ENCODE measurements at places on chromosomes 3 and 15. TPM values are rescaled to one million over a fixed set of nuclear protein-coding genes. Genes with fewer than 3 reads are reported as not detected.

The APH1B gene
- total RNA-seq: 18.3 TPM

The LYZL4 gene
- total RNA-seq: not detected

The SERPINI1 gene
- total RNA-seq: 0.65 TPM

DNA sequence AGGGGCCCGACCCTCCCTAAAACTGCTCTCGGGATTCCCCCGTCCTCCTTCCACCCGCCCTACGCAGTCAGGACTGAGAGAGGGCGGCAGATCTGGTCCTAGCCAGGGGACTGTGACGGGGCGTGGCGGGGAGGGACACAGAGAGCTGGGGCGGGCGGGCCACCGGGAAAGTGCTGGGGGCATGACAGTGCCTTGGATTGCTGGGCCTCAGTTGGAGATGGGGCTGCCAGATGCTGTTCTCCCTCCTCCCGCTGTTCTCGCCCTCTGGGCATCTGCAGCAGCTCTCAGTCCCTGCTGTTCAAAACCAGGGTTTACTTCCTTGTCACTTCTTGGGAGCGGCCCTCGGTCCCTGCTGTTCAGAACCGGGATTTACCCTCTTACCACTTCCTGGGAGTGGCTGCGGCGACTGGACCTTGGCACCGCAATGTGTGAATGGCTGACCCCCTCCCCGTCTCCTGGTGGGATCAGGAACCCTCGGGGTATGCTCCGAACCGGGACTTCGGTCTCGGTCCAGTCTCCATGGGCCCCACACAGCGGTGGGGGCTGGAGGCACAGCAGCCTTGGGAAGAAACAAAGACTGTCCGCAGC is 1.8 kb upstream of the RPP25 start:
- peak; percentile 55 for DNase-seq

DNA sequence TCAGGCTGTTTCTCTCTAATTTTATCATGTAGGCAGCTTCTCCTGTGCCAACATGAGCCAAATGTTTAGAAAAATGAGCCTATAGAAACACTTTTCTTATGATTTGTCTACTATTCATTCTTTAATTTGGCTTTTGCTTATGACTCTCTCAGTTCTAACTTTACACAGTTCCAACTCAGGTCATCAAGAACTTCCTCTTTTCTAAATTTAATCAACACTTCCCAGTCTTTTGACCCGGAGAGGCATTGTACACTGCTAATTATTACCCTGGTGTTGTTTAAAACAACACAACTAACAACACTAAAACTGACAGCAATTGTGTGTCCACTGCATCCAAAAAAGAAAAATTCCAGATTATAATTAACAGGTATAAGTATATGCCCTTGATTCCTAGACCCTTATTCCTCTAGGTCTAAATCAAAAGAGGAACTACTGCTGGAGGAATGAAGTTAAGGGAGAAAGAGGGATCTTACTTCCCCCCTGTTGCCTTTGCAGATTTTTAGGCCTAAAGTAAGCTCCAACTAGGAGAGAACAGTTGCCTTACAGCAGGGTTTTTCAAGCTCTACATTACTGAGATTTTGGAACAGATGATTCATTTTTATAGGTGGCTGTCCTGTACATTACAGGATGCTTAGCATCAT is 332.2 kb upstream of the GOLIM4 start:
- no peak for DNase-seq

- no peak for DNase-seq
Observed at GRCh38 chr3:129085818-129086217, 25.2 kb downstream of the GP9 start.

DNA sequence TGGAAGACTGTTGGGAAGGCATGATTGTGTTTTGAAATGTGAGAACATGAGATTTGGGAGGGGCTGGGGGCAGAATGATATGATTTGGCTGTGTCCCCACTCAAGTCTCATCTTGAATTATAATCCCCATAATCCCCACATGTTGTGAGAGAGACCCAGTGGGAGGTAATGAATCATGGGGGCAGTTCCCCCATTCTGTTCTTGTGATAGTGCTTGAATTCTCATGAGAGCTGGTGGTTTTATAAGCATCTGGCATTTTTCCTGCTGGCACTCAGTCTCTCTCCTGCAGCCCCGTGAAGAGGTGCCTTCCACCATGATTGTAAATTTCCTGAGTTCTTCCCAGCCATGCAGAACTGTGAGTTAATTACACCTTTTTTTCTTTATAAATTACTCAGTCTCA is 430.5 kb downstream of the OTOL1 start:
- no peak for DNase-seq

DNA sequence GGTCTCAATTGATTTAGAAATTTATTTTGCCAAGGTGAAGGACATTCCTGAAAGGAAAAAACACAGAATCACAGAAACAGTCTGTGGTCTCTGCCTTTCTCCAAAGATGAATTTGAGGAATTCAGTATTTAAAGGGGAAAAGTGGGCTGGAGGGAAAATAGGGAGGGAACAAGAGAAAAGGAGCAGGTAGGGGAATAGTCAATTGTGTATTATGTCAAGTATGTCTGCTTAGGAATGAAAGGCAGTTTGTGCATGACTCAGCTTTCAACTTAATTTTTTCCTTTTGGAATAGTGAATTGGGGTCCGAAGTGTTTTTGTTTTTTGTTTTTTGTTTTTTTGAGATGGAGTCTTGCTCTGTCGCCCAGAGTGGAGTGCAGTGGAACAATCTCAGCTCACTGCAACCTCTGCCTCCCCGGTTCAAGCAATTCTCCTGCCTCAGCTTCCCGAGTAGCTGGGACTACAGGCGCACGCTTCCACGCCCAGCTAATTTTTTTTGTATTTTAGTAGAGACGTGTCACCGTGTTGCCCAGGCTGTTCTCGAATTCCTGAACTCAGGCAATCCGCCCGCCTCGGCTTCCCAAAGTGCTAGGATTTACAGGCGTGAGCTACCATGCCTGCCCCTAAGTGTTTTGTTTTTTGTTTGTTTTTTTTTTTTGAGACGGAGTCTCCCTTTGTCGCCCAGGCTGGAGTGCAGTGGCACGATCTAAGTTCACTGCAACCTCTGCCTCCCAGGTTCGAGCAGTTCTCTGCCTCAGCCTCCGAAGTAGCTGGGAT is 74.1 kb upstream of the MAP4 start:
- no peak for DNase-seq

GRCh38 chr3:38707730-38708129 is 58.2 kb upstream of the SCN5A start:
- peak; percentile 13 for DNase-seq

DNA sequence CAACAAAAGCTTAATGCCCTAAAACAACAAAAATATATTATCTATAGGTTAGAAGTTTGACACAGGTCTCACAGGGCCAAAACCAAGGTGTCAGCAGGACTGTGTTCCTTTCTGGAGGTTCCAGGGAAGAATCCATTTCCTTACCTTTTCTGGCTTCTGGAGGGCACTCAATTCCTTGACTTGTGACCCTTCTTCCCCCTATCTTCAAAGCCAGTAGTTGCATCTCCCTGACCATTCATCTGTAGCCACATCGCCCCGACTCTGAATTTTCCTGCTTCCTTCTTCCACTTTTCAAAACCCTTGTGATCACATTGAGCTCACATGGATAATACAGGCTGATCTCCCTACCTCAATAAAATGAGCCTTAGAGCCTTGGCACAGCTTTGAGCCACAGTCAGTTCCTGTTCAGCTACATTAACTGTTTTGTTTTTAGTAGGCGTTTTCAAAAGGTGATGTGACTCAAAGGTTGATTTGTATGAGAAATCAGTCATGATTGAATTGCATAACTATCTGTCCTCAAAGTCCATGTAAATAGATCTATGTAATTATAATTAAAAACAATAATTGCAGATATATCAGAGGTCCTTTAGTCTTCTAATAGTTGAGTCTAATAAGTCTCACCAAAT is 12.4 kb downstream of the PFN2 start:
- peak; percentile 4 for DNase-seq

- DNase-seq: no peak
Observed at GRCh38 chr15:25727867-25728600, 135.1 kb downstream of the ATP10A start.

GRCh38 chr15:75923756-75924155 is 20.1 kb downstream of the FBXO22 start:
- DNase-seq: no peak

DNA sequence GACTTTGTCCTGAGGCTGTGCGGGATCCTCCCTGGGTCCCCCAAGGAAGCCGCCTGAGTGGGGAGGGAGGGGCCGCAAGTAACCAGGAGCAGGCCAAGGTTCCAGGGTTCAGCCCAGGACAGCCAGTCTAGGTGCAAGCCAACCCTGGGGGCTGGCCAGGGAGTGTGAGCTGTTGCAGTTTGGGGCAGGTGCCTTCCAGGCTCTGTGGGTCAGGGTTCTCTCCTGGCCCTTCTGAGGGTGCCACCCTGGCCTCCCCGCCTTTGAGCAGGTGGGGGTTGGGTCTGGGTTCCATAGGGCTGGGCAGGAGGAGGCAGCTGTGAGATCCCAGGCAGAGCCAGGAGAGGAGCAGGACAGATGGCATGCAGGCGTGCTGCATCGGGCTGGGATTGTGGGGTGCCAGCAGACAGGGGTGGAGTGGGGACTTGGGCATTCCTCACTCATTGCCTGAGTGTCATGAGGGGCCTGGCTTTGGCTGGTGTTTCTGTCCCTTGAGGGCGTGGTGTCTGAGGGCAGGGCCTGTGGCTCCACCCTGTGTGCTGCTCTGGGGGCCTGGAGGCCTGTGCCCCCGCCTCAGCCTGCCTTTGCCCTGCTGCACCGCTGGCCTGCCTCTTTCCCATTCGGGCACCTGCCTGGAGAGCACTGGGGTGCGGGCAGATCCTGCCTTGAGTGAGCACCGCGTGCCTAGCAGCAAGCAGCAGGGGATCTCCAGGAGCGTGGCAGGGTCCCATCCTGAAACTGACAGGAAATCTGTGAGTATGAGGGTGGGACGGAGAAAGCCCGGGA is 18.4 kb downstream of the KLF13 start:
- DNase-seq: no peak

The GPR160 gene
- 1.7 TPM for total RNA-seq

DNA sequence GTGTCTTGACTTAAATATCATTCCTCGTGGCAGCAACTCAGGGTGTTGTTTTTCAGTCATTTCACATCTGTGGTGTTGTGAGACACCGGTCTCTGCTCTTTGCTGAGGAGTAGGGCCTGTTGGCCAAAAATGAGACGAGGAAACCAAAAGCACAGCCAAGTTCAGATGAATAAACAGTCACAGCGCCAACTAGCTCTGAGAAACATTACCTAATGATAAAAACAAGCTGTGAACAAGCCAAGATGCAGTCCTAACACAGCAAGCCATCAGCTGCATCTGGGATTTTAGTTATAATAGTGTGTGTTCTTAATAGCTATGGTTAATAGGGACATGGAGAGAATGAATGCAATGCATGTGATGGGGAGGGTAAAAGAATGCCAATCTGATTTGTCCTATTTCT is 843.4 kb upstream of the DPPA4 start:
- no peak for DNase-seq

DNA sequence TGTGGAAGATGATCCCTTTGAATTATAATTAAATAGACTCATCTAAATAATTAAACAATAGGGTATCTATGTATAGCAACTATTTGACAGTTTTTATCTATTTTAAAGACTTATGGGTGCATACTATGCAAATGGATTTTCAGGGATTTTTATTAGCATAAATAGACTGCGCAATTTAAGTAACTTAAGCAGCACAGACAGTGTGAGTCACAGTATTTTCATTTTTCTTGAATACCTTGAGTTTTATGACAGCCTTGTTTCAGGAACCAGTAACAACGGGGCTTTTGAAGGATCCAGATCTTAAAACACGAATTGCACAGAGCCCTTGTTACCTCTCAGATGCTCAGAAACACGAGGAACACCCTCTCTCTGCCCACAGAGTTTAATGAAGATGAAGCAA is 175.5 kb upstream of the CD96 start:
- no peak for DNase-seq

GRCh38 chr3:177789500-177789899 is 592.2 kb upstream of the TBL1XR1 start:
- no peak for DNase-seq

The STAC gene
- total RNA-seq: 0.40 TPM

The OSBPL10 gene
- total RNA-seq: 6.3 TPM

GRCh38 chr15:49982584-49982983 is 136.4 kb downstream of the ATP8B4 start:
- no peak for DNase-seq

The SPCS1 gene
- total RNA-seq: 38.4 TPM

DNA sequence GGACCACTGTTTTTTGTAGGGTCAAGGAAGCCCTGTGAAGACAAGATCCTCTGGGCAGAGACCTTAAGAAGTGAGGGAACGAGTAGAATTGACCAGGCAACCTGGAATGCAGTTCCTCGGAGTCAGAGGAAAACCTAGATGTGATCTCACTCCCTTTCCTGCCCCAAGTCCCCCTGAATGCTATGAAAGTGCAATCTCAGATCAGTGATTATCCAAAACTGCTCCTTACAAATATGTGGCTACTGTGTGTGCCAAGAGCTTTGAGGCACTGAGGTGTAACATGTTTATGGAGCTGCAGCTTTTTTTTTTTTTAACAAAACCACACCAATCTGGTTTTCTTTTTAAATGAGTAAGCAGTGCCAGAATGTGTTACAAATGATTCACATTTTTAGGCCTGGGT is 35.8 kb downstream of the THSD4 start:
- DNase-seq: no peak

GRCh38 chr15:60682615-60683014 is 203.7 kb upstream of the ICE2 start:
- DNase-seq: no peak

DNA sequence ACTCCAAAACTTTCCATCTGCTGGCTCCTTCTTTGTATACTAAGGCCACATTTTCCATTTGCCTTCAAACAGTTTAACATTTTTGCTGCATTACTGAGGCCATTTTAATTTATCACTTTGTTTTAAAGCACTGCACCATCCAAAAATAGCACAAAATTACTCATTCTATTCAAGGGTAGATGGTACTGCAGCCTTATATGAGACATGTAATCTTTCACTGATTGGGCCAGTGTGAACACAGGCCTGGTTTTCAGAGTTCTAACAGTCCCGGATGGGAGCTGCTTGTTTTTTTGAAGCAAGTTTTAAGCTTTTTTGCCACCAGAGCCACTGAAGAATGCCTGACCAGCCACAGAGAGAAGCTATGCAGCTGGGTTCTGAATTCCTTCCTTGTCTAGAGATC is 172.3 kb upstream of the TSC22D2 start:
- DNase-seq: no peak

All from lung microvascular endothelial cell (primary cell).